Germinal center (tissue), 1 donor: ENCODE measurements at places on chromosomes 11 and 22.
A peak's percentile ranks its signal among the peaks of the same experiment; 100 is the strongest.

DNA sequence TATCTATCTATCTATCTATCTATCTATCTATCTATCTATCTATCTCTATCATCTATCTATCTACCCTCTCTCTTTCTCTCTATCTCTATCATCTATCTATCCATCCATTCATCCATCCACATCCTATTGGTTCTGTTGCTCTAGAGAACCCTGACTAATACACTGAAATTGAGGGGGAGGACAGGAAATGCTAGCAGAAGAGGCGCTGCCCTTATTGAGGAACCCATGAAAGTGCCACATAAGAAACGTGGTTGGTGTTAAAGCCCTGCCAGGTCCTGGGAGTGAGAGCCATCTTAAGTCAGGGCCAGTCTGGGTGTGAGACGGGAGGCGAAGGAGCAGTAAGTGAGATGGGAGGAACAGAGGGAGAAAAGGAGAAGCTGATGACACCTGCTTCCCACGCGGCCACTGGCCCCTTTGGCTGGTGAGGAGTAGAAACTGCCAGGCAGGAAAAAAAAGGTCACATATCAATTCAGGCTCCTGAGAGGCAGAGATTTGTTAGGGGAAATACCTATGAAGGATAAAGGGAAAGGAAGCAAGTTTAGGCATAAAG is 87.9 kb upstream of the PLET1 start:
- DNase-seq: no peak

DNA sequence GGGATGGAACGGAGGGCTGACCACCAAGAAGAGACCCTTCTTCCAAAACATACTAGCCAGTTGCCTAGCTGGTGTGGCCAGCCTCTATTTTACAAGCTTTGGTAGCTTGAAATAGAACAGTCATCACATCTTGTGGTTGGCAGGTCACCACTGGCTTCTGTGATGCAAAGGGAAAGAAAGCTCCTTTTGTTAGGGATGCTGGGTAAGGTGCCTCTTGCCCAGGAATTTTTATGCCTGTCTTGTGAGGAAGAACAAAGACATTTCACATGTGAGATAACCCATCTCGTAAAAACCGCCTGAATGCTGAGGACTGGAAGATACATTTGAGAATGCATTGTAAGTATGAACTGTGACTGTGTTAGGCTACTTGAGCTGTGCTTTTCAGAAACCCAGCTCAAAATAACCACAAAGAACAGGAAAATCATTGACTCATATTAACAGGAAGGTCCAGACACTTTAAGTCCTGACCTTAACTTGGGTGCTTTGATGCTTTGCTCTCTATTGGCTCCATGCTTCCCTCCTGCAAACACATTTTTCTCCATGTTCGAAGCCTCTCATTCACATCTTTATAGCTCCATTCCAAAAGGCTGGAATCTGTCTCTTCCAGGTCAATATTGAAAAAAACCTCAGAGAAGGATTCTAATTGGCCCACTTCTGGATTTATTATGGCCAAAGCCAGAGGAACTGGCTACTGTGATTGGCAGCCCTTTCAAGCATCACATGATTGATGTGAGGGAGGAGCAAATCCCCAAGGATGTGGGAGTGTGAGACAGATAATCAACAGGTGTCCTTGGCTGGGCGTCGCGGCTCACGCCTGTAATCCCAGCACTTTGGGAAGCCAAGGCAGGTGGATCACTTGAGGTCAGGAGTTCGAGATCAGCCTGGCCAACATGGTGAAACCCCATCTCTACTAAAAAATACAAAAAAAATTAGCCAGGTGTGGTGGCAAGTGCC is 53.9 kb downstream of the MICAL2 start:
- DNase-seq: no peak

DNA sequence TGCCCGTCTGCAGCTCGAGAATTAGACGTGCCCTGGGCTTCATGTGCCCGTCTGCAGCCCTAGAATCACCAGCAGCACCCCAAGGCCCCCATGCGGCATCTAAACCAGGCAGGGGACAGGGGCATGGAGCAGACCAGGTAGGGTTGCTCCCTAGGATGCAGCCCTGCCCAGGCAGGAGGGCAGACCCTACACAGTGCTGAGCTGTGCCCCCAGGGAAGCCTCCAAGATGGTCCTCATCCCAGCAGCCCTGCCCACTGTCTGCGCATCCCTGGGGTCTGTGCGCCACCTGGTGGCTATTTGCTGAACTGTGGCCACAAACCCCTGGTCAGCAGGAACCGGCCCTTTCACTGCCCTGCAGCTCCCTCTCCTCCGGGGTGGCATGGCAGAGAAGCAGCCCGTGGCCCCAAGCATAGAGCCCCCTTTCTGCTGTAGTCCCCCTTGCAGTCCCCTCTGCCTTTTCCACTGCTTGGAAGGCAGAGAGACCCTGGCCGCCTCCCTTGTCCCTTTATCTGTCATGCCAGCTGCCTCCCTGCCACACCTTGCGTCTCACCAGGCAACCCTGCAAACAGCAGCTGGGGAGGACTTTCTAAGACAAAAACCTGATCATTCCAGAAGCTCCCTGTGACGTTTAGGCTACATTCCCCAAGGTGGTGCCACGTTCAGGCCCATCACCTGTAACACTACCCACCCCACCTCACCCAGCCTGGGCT is 86.6 kb downstream of the KCNQ1 start:
- DNase-seq: peak; percentile 68

DNA sequence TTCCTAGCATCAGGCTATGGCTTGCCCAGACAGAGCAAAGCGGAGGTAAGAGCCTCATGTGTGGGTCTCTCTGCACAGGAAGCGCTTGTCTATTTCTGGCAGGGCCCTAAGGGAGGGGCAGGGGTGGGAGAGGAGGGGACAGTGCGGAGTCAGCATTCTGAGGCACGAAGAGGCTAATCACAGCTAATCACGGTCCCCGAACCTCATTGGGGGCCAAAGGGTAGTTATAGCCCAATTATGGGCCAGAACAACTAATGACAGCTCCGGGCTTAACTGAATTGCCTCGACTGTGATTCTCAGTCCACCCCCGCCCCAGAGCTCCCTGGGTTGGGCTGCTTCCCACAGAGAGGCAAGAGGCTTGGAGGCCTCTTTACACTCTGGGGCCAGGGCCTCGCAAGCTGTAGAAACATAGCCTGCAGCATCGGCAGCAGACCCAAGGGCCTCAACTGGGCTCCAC is 72.7 kb upstream of the PRDM11 start:
- peak; percentile 16 for DNase-seq

- DNase-seq: no peak
Observed at GRCh38 chr11:12389676-12390657, 12.6 kb downstream of the PARVA start.

- no peak for DNase-seq
Observed at GRCh38 chr11:112440518-112440917, 179.9 kb upstream of the PLET1 start.

DNA sequence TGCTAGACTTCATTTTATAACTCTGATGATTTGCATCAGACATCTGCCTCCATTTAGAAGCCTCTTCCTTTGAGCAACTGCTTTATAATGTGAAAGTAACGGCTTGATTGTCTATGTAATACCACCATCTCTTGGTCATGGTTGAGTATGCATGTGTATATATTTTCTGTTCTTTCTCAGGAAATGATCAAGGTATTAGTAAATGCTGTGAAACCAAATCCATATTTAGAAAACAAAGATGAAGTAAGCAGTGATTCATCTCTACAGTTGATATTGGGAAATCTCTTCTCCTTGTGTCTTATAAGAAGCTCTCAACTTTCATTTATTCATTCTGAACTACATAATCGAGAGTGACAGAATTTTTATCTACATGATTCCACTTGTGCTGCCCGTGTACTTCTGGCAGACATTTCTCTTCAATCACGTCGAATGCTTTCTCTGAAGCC is 104.6 kb upstream of the ANO3 start:
- peak; percentile 26 for DNase-seq

GRCh38 chr22:42834177-42834949 is 22.7 kb downstream of the ARFGAP3 start:
- DNase-seq: no peak

DNA sequence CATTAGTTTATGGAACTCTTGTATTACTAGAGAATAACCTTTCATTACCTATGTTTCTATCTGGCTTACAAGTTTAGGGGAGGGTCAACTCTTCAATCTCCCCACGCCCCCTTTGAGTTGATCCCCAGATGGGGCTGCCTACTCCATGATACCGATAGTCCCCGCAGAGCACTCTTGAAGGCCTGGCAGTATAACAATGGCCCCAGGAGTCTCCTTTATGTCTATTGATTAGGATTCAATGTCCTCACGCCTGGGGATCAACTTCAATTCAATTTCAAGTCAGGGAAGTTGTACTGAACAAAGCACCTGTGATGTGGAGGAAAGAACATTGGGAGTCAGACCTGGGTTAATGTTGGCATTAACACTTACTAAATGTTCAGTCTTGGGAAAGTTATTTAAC is 520.2 kb downstream of the METTL15 start:
- DNase-seq: no peak

DNA sequence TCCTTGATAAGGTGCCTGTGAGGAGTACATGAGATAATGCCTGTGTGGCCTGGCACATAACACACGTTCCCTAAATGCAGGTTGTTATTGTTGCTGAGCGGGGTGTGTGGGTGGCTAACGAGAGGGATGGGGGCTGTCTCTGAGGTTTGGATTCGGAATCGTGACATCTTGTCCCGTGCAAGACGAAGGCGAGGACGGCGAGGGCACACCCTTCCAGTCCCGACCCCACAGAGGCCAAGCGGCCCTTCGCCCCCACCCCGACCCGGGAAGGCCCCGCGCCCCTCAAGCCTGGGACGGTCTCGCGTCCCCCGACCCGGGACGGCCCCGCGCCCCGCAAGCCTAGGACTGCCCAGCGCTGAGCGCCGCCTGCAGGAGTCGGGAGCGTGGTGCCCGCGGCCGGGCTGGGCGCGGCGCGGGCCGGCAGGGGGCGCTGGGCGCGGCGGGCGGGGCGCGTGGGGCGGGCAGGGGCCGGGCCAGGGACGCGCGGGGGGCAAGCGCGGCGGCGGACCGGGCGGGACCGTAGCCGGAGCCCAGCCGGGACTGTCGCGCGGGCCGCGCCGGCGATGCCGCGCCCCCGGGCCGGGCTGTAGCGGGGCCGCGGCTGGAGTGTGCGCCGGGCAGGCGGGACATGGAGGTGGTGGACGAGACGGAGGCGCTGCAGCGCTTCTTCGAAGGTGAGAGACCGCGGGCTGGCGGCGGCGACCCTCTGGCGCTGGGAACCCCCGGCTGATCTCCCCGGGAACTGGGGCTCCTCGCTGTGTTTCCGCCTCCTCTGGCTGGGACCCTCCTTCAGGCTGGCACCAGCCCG is at the start of gene MYRF:
Gene MYRF, plus strand, starts transcription at position 520 of the 808 bp plus-strand sequence. Its CDS starts 109 bp downstream, at position 629.
- peak; percentile 65 for DNase-seq

DNA sequence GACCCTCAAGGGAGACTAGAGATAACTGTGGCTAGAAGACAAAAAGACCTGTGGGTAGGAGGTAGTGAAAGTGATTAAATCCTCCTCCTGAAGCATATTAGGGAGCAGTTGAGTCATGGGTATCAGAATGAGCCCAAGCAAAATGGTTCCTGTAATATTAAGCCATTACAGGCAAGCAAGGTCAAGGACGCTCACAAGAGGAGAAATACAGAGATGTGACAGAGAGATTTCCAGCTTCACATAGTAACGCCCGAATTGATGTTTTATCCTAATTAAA is 77.7 kb downstream of the FAM76B start:
- DNase-seq: no peak

DNA sequence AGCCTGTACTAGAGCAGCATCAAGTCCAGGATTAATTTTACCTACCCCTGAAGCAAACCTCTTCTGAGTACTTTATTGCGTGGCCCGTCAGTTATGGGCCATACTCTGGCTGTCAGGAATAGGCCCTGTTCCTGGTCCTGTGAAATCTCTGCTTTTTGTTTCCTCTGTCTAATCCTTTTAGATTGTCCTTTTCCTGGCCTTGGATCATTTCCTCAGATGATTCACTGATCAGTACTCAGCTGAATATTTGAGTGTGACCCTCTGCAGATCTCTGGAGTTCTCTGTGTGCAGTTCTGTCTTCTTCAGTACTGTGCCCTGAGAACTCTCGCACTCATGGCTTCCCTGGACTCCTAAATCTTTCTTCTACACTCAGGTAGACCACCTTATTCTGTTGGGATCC is 123.5 kb downstream of the UVRAG start:
- DNase-seq: no peak

GRCh38 chr22:48778308-48779195 is 1049.1 kb downstream of the BRD1 start:
- DNase-seq: no peak

GRCh38 chr11:82936261-82936660 is 34.7 kb downstream of the DDIAS start:
- no peak for DNase-seq

DNA sequence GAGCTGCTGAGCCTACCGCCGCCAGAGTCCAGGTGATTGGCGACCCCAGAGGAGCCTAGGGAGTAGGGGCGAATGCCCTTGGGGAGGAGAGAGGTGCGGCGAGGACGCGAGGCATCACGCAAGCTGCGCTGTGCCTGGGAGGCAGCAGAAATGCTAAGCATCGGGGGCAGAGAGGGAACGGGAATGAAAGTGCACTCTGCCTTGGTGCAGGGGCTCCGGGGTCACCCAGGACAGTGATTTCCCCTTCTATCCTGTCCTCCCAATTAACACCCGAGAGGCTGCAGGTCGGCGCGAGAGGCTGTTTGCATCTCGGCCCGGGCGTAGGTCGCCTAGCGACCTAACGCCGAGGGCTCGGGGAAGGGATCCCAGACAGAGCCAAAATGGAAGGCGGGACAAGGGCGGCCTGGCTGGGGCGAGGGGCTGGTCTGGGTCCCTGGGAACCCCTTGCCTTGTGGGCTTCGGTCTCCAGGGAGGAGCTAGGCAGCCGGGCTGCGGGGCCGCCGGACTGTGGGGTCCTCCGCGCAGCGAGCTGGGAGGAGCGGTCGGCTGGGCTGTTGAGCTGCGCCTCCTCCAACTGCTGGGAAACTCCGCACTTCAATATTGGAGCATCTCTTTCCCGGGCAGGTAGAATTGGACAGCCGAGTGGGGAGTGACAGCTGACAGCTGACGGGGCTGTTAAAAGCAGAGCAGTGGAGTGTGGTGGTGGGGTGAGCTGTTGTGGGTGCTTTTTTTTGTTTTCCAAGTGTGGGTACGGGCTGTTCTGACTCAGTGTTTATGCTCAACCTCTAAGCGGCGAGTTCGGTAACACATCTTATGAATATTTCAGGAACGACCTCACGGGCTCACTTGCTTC is 657 bp downstream of the ELMOD1 start:
- DNase-seq: peak; percentile 26

GRCh38 chr11:47724041-47724729 is 9.0 kb upstream of the AGBL2 start:
- DNase-seq: no peak

GRCh38 chr11:123775715-123776549 is 21.6 kb upstream of the OR6X1 start:
- no peak for DNase-seq

GRCh38 chr11:30171661-30172060 is 59.2 kb upstream of the FSHB start:
- DNase-seq: no peak

DNA sequence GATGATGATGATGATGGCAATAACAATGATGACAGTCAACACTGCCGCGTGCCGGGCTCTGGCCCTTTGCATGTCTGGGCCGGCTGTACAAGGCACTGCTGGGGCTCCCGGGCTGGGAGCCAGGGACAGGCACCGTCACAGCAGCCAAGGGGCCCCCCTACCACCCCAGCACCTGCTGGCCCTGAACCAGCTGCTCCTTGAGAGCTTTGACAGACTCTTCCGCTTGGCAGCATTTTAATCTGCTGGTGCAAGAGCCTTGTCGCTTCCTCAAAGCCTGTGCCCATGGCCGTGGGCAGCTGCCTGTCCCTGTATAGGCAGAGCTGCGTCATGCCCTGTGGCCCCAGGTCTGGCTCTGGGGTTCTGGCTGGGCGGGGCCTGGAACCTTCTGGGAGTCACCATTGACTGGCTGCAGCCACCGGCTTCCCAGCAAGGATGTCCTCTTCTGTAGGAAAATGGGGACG is 12.9 kb upstream of the MUC6 start:
- DNase-seq: no peak

- no peak for DNase-seq
Observed at GRCh38 chr22:32932176-32932575, 126.0 kb downstream of the SYN3 start.
